T-cell (primary cell): ENCODE measurements at places on chromosomes 13 and 19.

DNA sequence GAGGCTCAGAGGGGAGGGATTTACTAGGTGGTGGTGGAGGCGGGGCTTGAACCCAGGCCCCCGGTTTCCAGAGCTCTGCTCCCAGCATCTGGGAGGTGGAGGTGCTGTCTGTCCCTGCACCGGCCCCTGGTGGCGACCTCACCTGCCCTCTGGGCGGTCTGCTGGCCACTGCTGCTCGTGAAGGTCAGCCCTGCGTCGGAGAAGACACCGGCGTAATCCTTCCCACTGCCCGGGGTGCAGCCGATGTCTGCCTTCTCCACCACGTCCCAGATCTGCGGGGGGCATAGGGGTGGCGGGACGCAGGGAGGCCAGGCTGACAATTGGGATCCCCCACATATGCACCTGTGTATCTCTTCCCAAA is 12.8 kb downstream of the C3 start:
- DNase-seq: no peak

DNA sequence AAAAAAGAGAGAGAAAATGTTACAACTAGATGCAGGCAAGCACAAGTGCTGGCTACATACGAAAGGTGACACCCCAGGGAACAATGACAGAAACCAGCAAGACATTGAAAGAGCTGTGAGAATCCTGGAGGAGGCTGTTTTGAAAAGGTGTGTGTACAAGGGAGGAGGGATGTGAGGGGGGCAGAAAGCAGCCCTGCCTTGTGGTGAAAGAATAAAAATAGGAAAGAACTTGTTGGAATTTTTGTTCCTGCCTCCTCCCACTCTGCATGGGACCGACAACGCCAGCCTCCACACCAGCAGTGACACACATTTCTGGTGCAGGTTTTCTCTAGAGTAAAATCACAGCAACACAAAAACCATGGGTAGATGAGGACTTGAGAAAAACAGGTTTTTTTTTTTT is 1258.6 kb downstream of the PCDH9 start:
- no peak for DNase-seq

DNA sequence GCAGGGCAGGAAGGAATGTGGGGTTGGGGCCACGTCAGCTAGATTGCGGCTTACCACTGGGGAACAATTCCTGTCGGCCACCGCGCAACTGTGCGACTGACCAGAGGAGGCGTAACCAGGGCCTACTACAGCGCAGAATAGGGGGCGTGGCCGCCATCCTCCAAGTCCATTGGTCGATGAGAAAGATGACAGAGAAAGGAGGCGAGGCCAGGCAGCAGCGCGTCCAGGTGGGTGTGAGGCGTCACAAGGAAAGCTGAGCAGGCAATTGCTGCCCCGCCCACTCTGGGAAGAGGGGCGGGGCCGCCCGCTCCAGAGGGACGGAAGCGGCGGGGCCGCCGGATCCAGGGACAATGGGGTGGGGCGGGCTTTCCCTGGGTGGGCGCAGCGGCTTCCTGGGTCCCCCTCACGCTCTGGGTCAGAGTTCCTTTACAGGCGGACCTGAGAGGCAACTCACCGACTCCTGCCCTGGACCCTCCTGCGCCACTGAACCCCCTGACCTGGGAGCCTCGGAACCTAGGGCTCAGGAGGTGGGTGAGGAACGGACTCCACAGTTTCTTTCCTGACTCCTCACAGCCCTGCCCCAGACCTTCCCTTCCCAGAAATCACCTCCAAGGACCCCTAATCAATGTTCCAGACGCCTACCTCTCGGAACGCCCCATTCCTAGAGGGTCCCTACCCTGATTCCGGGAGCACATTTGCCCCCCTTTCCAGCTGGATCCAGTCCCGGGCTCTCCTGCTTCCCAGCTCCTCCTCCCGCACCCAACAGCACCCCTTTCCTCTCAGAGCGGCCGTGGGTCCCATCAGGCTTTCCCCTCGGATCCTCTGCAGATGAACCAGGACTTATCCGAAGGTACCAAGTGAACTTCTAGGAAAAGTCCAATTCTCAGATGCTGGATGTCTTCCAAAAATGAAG is 101.5 kb upstream of the ZNF492 start:
- no peak for DNase-seq

- DNase-seq: no peak
Measured at GRCh38 chr13:39855236-39855635, 199.8 kb downstream of the COG6 start.

DNA sequence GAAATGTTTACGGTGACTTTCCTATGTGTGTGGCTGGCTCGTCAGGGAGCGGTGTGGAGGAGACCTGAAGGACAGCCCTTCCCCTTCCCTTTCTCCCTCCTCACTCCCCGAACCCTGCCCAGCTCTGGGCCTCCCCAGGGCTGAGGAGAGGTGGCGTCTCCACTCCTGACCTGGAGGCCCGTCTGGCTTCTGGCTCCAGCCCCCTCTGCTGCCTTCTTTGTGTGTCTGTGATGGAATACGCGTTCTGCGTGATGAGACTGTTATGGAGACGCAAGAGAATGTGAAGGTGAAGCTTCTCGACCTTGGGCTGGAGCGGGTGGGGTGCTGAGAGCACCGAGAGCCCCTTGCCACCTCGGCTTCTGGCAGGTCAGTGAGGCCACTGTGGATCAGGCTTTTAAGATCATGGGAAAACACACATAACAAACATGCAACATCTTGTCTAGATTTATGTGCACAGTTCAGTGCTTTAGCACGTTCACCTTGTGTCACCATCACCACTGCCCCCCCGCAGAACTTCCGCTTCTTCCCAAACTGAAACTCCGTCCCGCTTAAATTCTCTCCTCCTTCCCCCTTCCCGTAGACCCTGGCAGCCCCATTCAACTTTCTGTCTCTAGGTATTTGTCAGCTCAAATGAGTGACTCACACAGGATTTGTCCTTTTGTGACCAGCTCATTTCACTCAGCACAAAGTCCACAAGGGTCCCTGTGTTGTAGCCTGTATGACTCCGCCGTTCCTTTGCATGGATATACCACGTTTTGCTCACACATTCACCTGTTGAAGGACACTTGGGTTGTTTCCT is 24.7 kb downstream of the ATP11A start:
- DNase-seq: no peak

DNA sequence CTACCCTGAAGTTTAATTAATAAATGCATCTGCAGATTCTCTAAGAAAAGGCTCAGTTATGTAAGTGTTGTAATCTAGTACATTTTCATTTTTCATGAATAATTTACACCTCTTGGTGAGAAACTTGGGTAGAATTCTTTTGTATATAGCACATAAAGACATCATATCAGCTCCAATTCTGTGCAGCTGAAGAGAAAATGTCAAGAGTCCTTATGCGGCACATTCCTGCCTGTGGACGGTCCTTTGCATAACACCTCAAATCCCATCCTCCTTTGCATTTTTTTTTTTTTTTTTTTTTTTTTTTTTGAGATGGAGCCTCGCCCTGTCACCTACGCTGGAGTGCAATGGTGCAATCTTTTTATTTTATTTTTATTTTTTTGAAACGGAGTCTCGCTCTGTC is 60.2 kb upstream of the RAP2A start:
- no peak for DNase-seq

DNA sequence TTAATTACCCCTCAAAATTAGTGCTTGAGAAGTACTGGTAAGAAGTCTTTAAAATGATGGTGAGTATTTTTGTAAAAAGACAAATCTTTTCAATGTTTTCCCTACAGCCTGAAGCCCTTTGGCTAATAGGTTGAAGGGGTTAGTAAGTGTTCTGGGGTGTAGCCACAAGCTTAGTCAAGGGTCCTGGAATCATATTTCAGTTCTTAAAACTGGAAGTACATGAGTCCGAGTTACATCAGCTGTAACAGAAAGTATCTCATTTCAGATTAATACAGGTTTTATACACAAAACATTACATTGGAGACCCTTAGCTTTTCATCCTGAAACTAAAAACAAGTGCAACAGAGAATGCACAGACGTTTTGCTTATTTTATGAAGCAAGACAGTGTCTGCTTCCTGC is 52.7 kb upstream of the TEX29 start:
- DNase-seq: no peak

- DNase-seq: no peak
Measured at GRCh38 chr13:94090773-94091480, 388.6 kb downstream of the DCT start.

GRCh38 chr19:32674153-32674930 is 638 bp downstream of the ANKRD27 start:
- no peak for DNase-seq

GRCh38 chr13:111187960-111188541 is 72.9 kb downstream of the ARHGEF7 start:
- no peak for DNase-seq

DNA sequence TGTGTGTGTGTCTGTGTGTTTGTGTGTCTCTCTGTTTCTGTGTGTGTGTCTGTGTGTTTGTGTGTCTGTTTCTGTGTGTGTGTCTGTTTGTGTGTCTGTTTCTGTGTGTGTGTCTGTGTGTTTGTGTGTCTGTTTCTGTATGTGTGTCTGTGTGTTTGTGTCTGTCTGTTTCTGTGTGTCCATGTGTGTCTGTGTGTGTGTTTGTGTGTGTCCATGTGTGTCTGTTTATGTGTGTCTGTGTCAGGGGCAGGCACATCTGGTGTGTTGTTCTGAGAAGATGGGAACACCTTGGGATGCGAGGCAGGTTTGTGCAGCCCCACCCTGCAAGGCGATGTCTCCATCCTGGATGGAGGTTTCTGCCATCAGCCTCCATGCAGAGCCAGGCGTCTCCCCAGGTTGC is 275.8 kb upstream of the SOX1 start:
- DNase-seq: no peak

GRCh38 chr19:1263188-1263587 is 5.9 kb upstream of the CIRBP start:
- no peak for DNase-seq

- no peak for DNase-seq
Measured at GRCh38 chr19:5154799-5155426, 185.7 kb downstream of the PTPRS start.

DNA sequence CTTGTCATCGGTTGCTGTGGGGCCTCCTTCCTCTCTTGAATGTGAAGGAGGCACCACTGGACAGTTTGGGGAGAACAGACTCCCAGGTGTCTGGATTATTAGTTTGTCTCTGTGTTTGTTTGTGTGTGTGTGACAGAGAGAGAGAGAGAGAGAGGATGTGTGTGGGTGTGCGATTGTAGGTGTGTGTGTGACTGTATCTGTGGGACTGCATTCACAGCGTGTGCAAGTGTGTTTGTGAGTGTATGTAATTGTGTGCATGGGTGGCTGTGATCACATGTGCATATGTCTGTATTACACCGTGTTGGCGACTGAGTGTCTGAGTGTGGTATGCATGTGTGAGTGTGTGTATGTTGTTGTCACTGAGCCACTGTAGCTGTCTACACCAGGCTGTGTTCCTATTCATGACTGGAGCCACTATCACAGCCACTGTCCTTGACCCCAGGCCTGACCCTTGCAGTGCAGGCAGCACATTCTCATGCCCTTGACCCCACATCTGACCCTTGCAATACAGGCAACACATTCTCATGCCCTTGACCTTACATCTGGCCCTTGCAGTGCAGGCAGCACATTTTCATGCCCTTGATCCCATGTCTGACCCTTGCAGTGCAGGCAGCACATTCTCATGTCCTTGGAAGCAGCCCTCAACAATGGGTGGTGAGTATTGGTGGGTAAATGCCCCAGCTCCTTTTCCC is 25.1 kb upstream of the CYP4F8 start:
- DNase-seq: no peak

GRCh38 chr19:33904681-33905080 is 108.0 kb downstream of the KCTD15 start:
- DNase-seq: no peak

DNA sequence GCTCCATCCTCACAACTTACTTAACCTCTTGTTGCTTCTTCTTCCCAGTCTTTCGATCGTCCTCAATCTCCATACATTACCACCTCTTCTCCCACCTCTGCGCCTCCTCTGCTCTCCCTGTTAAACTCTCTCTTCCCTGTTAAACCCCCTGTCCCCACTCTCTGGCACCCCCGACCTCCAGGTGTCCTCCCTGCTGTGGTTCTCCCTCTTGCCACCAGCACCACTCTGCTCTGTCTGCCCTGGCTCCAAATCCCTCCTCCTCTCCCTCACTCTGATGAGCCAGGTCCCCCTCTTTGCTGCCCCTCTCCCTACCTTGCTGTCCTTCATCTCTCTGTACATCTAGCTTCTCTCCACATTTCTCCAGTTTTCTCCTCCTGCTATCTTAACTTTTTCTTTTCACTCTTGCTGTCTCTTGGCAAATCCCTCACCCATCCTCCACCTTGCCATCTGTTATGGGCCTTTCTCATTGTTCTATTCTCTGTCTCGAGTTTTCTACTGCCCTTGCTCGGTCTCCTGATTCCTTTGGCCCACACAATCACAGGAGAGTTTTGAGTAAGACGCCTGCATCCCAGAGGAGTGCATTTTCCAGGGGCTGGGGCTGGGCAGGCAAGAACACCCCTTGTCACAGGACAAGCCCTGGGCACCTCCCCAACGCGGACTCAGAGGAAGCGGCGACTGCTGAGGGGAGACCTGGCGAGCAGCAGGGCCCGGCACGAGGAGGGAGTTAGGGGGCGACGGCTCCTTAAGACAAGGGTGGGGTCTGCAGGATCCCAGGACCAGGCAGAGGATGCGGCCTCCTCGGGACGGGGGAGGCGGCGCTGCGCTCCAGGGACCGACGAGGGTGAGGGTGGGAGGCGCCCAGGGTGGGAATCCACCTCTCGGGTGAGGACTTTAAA is 21.4 kb upstream of the ERVV-1 start:
- no peak for DNase-seq

GRCh38 chr19:28656644-28657043 is 556.3 kb downstream of the UQCRFS1 start:
- no peak for DNase-seq
